ENCODE measurements at places on chromosomes 4 and X.

DNA sequence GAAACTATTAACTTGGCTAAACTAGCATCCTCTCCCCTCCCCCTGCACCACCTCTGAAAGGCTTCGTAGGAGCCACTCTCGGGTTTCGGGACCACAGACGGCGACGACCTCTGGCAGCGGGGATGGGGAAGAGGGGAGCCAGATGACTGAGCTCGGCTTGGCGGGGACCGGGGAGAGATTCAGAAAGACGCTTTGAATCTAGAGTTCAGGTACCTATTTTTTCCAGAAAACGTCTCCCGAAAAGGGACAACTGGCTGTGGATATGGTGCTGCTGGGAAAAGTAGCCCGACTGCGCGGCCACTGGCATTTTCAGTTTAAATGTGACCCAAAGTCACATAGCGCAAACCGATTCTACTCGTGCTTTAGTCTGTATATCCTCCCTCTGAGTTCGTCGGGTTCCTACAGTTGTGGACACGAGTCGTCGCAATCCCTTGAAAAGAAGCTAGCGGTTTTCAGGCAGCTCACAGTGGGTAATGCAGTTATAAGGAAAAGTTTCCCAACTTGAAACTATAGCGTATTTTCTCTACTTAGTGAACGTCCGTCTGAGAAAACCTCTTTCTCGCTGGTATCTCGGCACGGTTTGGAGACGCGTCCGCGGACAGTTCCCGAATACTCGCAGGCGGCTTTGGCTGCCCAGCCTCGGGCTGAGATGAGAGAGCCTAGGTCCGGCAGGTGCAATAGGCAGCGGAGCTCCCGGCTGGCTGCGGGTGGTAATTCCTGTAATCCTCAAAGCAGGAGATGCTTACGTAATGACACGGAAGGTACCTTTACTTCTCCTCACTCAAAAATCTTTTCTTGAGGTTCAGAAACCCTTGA is 1.3 kb downstream of the PARM1 start:
- DNase-seq, result no peak

DNA sequence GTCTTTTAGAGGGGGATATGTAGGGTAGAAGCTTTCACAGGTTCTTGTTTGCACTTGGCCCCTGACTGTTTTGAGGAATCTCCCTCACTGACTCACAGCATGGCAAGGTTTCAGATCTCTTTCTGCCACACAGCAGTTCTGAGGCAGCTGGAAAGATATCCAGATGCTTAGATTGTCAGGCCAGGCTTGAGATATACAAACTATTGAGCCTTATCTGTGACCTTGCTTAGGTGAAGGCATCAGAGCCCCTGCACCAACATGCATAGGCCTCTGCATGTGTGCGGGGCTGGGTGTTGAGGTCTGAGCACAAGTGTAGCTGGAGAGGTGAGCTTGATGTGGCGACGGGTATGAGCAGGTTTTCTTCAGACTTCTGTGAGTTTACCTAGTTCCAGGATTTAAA is 80.9 kb upstream of the MSANTD1 start:
- no peak for DNase-seq

DNA sequence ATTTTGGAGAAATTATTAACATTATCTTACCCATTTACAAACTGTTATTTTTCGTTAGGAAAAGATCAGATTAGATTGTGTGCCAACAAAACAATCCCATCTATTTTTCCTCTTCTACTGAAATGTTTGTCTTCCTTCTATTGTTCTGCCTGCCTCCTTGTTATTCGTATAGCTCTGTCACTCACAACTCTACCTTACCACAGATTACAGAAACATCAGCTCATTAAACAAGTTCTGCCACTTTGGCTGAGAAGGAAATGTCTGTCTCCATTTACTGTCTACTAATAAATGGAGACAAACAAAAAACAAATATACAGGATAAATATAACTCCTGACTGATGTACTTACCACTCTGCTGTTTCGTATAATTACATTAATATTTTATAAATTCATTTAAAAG is 211.4 kb downstream of the ENOX2 start:
- no peak for DNase-seq

DNA sequence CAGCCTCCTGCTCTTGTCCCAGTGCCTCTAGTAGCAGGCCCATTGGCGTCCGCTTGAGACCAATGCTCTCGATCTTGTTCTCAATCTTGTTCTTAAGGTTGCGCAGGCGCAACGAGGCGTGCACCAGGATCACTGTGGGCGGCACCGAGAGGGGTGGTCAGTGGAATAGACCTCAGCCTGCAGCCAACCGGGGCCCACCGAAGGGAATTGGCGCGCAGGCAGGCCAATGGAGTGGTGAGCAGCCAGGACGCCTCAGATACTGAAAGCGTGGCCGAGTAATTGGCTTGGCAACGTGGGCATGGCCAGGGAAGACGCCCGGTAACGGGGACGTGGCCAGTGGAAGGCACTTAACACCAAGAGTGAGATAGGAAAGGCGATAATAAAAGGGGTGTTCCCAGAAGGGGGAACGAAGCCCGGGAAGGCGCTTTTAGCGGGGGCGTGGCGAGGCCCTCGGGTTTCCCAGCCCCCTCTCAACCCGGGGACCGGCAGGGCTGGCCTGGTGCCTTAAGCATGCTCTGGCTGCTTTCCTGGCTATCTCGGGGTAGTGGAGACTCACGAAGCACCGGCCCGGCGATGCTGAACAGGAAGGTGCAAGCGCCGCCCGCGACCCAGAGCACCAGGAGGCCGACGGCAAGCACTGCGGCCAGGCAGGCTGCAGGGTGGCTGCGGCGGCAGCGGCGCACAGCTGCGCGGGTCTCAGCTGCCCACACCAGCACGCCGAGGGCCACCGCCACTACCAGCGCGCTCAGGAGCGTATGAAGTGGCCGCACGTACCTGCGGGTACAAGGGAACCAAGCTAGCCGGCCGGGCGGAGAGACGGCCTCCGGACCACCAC is 1.7 kb downstream of the PRAF2 start:
- no peak for DNase-seq

DNA sequence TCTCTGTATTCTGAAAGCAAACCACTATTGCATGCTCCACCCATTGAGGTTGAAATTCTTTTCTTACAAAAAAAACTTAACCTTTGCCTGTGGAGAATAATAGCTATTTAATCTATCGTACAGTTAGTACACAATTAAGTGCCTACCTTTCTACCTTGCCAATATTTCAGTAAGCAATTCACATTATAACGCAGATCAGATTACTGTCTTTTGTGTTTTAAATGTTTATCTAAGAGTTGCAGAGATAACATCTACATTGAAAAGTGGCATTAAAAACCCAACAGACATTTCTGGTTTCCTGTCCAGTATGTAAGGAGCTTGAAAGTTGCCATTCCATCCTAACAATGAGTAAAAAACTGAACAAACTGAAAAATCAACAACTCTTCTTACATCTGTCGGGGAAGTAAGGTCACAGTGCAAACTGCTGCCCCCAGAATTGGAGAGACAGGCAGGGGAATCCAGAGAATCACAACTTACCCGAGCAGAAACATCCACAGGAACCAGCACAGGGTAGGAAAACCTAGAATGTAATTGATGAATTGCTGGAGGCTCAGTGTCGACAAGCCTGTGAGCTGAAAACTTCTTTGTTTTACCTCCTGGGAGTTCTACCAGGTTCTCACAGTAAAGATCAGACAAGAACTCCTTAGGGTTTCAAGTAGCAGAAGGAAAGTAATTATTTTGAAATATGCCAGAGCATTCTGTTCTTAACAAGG is 27.3 kb upstream of the ACSL4 start:
- no peak for DNase-seq

GRCh38 chr4:31649878-31650277 is 929.7 kb downstream of the PCDH7 start:
- no peak for DNase-seq

DNA sequence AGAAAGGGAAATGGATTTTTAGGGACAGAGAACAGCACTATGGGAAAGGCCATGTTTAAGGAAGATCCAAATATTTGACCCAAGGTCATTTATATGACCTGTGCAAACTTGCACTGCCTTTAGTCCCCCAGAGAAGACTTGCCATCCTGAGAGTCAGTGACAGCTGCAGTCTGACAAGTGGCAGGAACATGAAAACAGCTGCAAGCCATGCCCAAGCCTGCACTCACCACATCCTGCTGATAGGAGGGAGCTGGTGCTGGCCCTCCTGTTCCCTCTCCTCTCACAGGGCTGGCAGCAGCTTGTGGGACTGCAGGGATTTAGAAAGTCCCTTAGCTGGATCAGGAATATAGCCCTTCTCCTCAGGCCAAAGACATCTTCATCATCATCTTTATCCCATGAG is 187.7 kb downstream of the RAP1GDS1 start:
- DNase-seq, result no peak

- no peak for DNase-seq
Measured at GRCh38 chrX:56794404-56795230, 65.6 kb downstream of the NBDY start.

- no peak for DNase-seq
Measured at GRCh38 chrX:124634363-124634762, 288.0 kb downstream of the SH2D1A start.

- no peak for DNase-seq
Measured at GRCh38 chr4:17722356-17722700, 59.1 kb downstream of the FAM184B start.

DNA sequence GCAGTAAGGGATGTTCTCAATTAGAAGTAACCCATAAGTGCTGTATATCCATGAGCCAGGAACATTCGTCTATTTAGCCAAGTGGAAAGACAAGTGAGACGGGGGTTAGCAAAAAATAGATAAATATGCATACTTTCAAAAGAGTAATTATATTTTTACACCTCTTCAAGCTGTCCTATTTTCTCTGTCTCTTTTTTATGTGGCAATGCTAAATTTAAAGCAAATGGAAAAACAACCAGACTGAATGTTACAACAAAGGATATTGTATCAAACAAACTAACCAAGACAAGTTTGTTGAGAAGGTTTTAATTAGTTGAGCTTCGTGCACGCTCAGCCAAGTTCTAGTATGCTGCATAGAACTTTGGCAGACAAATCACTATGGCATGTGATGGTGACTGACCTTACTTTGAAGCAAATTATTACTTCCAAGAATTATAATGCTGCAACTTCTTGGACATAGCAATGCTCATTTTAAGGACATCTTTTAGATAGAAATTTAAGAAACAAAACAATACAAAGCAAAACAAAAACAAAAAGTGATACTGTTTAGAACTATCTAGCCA is 61.4 kb upstream of the TMEM150C start:
- no peak for DNase-seq

GRCh38 chr4:112546476-112546875 is 30.5 kb upstream of the NEUROG2 start:
- no peak for DNase-seq

- peak; percentile 11 for DNase-seq
Measured at GRCh38 chrX:109826954-109827708, 94.1 kb upstream of the ACSL4 start.

- DNase-seq, result no peak
Measured at GRCh38 chr4:149120331-149121022, 678.3 kb upstream of the NR3C2 start.

DNA sequence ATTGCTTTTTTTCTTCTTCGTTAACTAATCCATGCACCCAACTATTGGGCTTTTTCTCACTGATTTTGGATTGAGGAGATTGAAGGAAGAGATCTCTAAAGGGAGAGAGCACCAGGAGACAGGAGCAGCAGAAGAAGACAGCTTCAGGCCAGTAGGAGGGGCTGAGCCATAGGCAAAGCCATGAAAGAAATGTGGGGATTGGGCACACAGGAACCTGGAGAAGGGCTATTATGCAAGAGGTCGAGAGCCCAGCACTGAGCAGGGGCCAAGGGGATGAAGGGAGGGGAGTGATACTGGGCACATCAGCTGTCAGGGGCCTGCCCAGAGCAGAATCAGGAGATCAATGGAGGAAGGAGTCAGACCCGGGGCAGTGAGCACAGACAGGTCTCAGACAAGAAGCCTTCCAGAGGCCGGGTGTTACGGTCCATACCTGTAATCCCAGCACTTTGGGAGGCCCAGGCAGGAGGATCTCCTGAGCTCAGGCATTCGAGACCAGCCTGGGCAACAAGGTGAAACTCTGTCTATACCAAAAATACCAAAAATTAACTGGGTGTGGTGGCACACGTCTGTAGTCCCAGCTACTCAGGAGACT is 140.9 kb downstream of the BCOR start:
- no peak for DNase-seq

DNA sequence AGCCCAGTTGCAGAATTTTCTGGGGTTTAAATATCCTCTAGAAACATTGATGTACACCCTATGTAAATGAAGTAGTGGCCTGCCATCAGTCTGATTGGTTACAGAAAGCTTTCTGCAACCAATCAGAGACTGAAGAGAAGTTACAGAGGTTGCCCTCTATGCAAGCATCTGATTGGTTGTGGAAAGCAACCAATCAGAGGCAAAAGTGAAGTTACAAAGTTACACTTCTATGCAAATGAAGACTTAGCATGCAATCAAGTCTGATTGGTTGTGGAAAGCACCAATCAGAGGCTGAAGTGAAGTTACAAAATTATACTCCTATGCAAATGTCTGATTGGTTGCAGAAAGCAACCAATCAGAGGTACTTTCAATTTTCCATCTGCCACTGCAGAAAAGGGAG is 51.9 kb upstream of the USP9X start:
- DNase-seq, result no peak

GRCh38 chrX:105645667-105646357 is 176.5 kb upstream of the NRK start:
- no peak for DNase-seq

DNA sequence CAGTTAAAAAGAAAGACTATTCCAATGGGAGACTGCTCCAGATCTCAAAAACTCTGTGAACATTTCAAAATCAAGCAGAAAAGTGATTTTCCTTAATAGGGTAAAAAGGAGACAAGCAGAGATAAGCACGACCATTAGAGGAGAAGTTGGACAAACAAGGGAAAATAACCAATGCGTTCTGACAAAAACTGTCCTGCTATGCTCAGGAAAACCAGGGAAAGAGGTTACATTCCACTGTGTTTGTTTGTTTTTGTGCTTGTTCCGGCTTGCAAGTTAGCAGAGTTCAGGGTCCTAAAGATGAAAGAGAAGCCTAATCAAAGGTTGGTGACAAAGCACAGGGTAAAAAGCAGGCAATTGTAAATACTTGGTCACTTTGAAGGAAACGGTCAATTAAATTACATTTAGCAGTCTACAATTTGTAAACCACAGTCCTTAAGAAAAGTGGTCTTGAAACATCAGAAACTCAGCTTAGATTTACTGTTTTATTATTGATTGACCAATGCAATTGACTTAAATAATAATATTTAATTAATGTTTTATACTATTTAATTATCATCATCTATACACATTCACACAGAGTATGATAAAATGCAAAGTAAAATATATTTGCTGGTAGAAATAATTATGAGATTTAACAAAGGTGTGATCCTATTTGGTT is 186.2 kb upstream of the CPXCR1 start:
- DNase-seq, result no peak

- no peak for DNase-seq
Measured at GRCh38 chr4:166123546-166123945, 250.5 kb downstream of the TLL1 start.

GRCh38 chrX:111216293-111216801 is 53.9 kb downstream of the CAPN6 start:
- no peak for DNase-seq

- DNase-seq, result no peak
Measured at GRCh38 chr4:172207886-172208285, 394.7 kb downstream of the GALNTL6 start.

- DNase-seq, result no peak
Measured at GRCh38 chrX:77293331-77293995, 153.7 kb upstream of the FGF16 start.

- DNase-seq, result no peak
Measured at GRCh38 chr4:77843628-77844027, 19.0 kb upstream of the MRPL1 start.
